Spinal cord (tissue), 10 donors: ENCODE measurements at places on chromosomes 12 and 14. TPM values are rescaled to one million over a fixed set of nuclear protein-coding genes. Genes with fewer than 3 reads are reported as not detected.

The EGLN3 gene
- 49.9 TPM for polyA plus RNA-seq

The KRT77 gene
- 0.29 TPM for polyA plus RNA-seq

The CRIP1 gene
- polyA plus RNA-seq, result 13.8 TPM

The ASIC1 gene
- polyA plus RNA-seq, result 148 TPM

The EML5 gene
- polyA plus RNA-seq, result 5.2 TPM

- DNase-seq, result no peak
Observed at GRCh38 chr12:63875703-63876102, 31.2 kb downstream of the SRGAP1 start.

DNA sequence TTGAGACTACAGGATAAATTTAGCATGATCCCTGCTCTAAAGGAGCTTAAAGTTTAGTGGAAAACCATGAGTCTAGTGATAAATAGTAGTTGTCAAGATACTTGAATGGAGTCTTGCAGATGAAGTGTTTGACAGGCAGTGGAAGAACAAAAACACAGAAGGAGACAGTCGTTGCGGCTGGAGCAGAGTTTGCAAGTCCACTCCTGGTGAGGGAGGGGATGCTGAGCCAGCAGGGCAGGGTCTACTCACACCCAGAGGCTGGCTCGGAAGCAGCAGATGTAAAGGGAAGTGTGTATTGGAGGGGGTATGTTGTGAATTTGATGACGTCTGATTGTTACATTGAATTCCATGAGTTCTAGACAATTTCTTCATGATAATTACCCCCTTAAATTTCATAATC, 61.3 kb downstream of the TRAF3 start:
- no peak for DNase-seq
